ENCODE measurements at places on chromosomes 12 and 14. TPM values are rescaled to one million over a fixed set of nuclear protein-coding genes. Genes with fewer than 3 reads are reported as not detected.
A peak's percentile ranks its signal among the peaks of the same experiment; 100 is the strongest.

DNA sequence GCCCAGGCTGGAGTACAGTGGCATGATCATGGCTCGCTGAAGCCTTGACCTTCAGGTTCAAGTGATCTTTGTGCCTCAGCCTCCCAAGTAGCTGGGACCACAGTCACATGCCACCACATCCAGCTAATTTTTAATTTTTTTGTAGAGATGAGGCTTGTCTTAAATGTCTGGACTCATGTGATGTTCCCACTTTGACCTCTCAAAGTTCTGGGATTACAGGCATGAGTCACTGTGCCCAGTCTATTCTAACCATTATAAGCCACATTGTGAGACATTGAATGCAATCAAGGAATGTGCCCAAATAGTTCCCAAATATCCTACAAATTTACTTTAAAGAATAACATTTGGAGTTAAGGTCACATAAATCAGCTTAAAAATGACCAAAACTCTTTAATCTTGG lies 130.7 kb upstream of the ARID2 start:
- no peak overlapping the region for H3K4me3 ChIP-seq
- H3K27ac ChIP-seq, result no peak overlapping the region
- no peaks in the 10 kb centered on the region for H3K27me3 ChIP-seq
- no peaks in the 10 kb centered on the region for H3K4me1 ChIP-seq
- H3K36me3 ChIP-seq, result no peaks in the 10 kb centered on the region
- no peak for DNase-seq

Gene JKAMP
- 49.4 TPM for total RNA-seq

DNA sequence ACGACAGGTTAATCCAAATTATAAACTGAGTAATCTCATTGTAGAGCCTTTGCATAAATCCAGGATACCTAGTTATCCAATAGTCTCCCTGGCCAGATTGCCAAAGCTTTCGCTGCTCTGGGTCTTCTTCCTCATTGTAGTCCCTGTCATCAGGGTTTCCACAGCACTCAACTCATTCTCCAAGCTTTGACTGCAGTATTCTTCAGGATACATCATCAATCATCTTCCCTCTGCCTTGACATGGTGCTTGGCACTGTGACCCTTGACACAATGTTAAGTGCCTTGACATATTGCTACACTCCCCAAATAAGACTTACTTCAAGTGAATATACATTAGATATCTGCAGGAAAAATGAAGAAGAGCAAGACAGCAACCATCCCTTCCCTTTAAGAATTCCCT lies 60.1 kb upstream of the RESF1 start:
- no peak overlapping the region for H3K4me3 ChIP-seq
- DNase-seq, result no peak
- no peak overlapping the region for H3K27ac ChIP-seq
- peaks cover 40% of the 10 kb centered on the region for H3K4me1 ChIP-seq
- H3K27me3 ChIP-seq, result no peaks in the 10 kb centered on the region

Gene CNTN1
- total RNA-seq, result not detected

Gene PTPRR
- total RNA-seq, result 39.1 TPM

GRCh38 chr14:105472486-105472991 lies 2.1 kb upstream of the CRIP2 start:
- no peaks in the 10 kb centered on the region for H3K27me3 ChIP-seq
- DNase-seq, result peak; percentile 49
- H3K4me3 ChIP-seq, result peak overlapping the region; percentile 72
- peaks cover 59% of the 10 kb centered on the region for H3K36me3 ChIP-seq
- H3K4me1 ChIP-seq, result peaks cover 15% of the 10 kb centered on the region

Gene CISTR
- not detected for total RNA-seq

Gene INHBC
- total RNA-seq, result not detected

Gene AMN
- total RNA-seq, result 17.0 TPM

DNA sequence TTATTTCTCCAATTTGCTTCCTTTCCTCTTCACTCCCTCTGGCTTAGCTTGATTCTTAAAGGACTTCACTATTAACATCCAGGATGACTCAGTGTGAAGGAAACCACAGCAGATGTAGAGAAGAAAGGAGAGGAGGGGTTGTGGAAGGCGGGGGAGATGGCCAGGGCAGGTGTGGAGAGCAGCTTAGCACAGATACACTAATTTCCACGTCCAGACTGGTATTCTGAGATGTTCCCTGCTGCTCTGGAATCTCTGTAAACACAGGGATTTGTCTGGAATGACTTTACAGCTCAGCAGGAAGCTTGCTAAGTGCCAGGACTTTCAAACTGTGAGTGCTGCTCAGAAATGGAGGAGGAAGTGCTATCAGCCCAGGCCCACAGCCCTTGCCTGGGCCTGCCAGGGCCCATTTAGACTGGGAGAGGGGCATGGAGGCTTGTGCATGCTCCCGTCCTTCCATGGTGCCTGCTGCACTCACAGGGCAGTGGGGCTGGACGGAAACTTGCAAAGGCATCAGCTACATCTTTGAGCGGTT lies 202.5 kb upstream of the DDHD1 start:
- H3K27me3 ChIP-seq, result peaks cover 7% of the 10 kb centered on the region
- H3K4me3 ChIP-seq, result no peak overlapping the region
- no peak for DNase-seq
- no peaks in the 10 kb centered on the region for H3K4me1 ChIP-seq

DNA sequence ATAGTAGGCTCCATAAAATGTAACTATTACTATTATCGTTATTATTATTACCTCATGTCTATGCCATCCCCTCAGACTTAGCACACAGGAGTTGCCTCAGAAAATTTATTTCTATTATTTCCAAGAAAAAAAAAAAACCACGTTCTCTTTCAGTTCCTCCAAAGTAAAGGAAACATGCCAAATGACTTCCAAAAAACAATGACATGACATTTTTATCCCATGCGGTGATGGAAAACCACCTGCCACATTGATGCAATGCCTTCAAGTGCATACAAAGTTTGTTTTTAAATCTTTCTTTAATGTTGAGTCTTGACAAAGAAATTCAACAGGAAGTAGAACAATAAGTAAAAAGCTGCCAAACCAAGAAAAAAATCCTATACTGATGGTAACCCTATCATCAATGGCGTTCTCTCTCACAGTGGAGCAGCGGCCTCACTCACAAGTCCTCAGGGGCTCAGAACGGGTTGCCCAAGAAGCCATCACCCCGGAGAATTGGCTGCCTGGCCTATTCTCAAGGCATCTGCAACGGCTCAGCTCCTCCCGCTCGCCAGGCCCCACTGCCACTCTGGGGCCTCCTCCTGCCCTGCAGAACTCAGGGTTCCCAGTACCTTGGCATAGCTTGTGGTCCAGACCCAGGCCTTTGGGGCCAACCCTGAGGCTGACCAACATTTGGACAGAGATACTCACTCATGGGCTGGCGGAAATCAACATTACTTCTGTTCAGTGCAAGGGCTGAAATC lies 51.9 kb downstream of the SERPINA3 start:
- H3K27ac ChIP-seq, result no peak overlapping the region
- no peaks in the 10 kb centered on the region for H3K36me3 ChIP-seq
- no peak overlapping the region for H3K4me3 ChIP-seq

- no peaks in the 10 kb centered on the region for H3K27me3 ChIP-seq
- H3K4me1 ChIP-seq, result peaks cover 49% of the 10 kb centered on the region
- DNase-seq, result peak; percentile 49
- H3K4me3 ChIP-seq, result no peak overlapping the region
- H3K36me3 ChIP-seq, result peaks cover 18% of the 10 kb centered on the region
- peak overlapping the region; percentile 7 for H3K27ac ChIP-seq
Observed at GRCh38 chr12:110245369-110245772, 35.7 kb upstream of the ATP2A2 start.

GRCh38 chr12:80241576-80242273 lies 142.4 kb downstream of the OTOGL start:
- no peak overlapping the region for H3K4me3 ChIP-seq
- DNase-seq, result peak; percentile 15
- peaks cover 18% of the 10 kb centered on the region for H3K4me1 ChIP-seq
- no peak overlapping the region for H3K27ac ChIP-seq
- no peaks in the 10 kb centered on the region for H3K36me3 ChIP-seq
- H3K27me3 ChIP-seq, result no peaks in the 10 kb centered on the region

- H3K27ac ChIP-seq, result no peak overlapping the region
- no peak overlapping the region for H3K4me3 ChIP-seq
- H3K27me3 ChIP-seq, result no peaks in the 10 kb centered on the region
- no peak for DNase-seq
- H3K36me3 ChIP-seq, result peaks cover 54% of the 10 kb centered on the region
- no peaks in the 10 kb centered on the region for H3K4me1 ChIP-seq
Observed at GRCh38 chr12:50727466-50727865, 36.4 kb upstream of the ATF1 start.

Gene ADAMTS20
- total RNA-seq, result not detected

- H3K27me3 ChIP-seq, result peaks cover 12% of the 10 kb centered on the region
- DNase-seq, result peak; percentile 34
- H3K4me3 ChIP-seq, result no peak overlapping the region
- peaks cover 5% of the 10 kb centered on the region for H3K36me3 ChIP-seq
Observed at GRCh38 chr12:64560396-64561301, 49.6 kb upstream of the RASSF3 start.

- H3K4me1 ChIP-seq, result no peaks in the 10 kb centered on the region
- no peaks in the 10 kb centered on the region for H3K27me3 ChIP-seq
- no peak for DNase-seq
- no peak overlapping the region for H3K4me3 ChIP-seq
Observed at GRCh38 chr12:16562435-16562834, 43.5 kb downstream of the LMO3 start.

Gene POLE2
- 14.2 TPM for total RNA-seq

GRCh38 chr12:95337146-95337545 lies 119.5 kb downstream of the VEZT start:
- H3K4me3 ChIP-seq, result no peak overlapping the region
- no peaks in the 10 kb centered on the region for H3K27me3 ChIP-seq
- peaks cover 34% of the 10 kb centered on the region for H3K4me1 ChIP-seq
- H3K36me3 ChIP-seq, result no peaks in the 10 kb centered on the region

Gene ANKRD33
- not detected for total RNA-seq

DNA sequence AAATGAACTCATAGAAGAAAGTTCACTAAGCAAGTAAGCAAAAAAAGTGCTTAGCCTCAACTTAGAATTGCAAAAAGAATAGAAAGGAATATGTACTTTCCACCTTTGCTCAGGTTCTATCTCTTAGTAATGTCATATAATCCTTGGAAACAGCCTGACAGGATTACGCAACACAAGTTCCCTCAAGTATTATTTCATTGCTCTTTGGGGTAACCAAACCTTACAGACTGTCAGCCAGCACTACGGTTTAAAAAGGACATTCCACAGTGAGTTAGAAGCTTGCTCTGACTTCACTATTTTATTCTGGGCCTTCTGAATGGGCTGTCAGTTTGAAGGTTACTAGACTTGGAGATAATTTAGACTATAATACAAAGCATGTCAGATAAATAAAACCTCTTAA lies 264.0 kb downstream of the ATXN7L3B start:
- DNase-seq, result no peak
- H3K27me3 ChIP-seq, result no peaks in the 10 kb centered on the region
- no peaks in the 10 kb centered on the region for H3K36me3 ChIP-seq

DNA sequence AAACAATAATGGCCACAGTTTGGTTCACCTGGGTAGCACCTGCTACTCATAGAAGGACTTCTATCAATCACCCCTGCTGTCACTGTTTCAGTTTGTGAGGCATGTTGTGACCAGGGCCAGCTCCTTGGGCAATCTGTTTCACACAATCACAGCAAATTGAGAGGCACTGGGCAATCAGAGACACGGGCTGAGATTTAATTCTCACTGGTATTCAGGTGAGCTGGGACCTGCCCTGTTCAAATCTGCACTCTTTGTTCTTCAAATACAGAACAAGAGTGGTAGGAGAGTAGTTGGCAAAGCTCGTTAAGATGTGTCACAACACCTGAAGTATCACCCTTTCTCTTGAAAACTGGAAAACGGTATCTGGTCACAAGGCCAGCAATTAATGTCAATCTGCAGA lies 57.8 kb upstream of the NAP1L1 start:
- H3K27me3 ChIP-seq, result no peaks in the 10 kb centered on the region
- DNase-seq, result no peak
- peaks cover 7% of the 10 kb centered on the region for H3K4me1 ChIP-seq
- H3K27ac ChIP-seq, result no peak overlapping the region
- H3K4me3 ChIP-seq, result no peak overlapping the region
- no peaks in the 10 kb centered on the region for H3K36me3 ChIP-seq

DNA sequence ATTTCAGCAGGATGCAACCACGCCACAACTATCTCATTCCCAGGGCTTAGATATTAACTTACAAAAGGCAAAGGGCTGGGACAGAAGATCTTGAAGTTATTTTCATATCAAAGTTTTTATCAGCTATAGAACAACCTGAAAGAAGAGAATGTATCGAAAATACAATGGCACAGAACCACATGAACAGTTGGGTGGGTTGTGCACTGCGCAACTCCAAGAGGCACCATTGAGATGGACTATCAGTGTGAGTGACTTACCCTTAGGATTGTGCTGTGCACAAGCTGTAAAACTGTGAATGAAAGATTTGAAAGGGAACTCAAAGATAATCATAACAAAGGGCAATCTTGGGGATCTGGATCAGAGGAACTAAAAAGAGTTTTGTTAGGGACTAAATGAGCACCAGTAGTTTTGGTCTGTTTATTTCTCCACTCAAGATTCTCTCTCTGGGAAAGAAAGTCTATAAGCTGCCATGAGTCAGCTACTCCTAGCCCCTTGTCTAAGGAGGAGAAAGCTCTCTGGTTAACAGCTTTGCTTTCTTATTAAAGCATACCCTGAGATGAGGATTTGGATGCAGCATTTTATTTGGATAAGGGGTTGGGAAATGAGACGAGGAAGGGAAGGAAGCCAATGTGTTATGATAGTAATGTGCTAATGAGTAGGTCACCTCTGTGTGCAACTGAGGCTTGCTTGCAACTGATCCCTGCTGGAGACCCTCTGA lies 62.2 kb downstream of the TBX5 start:
- no peak overlapping the region for H3K4me3 ChIP-seq
- no peaks in the 10 kb centered on the region for H3K27me3 ChIP-seq
- no peak for DNase-seq
- peaks cover 6% of the 10 kb centered on the region for H3K36me3 ChIP-seq
- H3K4me1 ChIP-seq, result no peaks in the 10 kb centered on the region

DNA sequence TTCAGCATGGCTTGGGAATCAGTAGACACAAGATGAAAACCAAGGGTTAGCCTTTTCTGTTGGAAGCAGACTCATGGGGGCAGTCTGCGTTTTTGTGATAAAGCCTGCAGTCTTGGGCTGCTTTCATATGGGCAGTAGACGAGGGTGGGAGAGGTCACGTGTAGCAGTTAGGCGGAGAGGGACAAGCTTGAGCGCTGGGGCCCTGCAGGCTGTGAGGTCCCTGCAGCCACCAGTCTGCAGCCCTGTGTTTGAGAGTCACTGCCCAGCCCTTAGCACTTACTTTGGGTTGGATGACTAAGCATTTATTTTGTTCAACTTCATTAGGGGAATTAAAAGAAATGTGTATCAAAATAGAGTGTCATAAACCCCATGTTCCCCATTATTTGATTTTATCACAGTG lies 37.2 kb downstream of the EP400 start:
- H3K4me1 ChIP-seq, result no peaks in the 10 kb centered on the region
- no peak overlapping the region for H3K4me3 ChIP-seq
- no peak for DNase-seq
- no peak overlapping the region for H3K27ac ChIP-seq
- H3K36me3 ChIP-seq, result peaks cover 45% of the 10 kb centered on the region
- H3K27me3 ChIP-seq, result no peaks in the 10 kb centered on the region

DNA sequence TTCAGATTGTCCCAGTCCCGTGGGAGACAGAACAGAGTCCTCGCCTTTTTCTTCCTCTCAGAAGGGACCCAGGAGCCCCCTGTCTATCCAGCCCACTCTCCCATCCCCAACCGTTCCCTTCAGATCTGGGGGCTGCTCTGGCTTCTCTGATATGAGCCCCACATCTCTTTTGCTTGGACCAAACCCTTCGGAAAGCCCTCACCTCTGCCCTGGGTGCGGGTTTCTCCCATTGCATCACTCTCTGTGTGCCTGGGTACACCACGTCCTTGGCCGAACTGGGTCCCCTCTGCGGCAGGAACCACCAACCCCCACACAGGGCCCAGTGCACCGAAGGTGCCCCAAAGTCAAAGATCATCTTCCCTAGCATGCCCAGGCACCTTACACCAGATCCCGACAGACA lies 87.8 kb downstream of the DICER1 start:
- no peak for DNase-seq
- no peaks in the 10 kb centered on the region for H3K36me3 ChIP-seq
- H3K27ac ChIP-seq, result no peak overlapping the region
- H3K4me3 ChIP-seq, result no peak overlapping the region
- no peaks in the 10 kb centered on the region for H3K4me1 ChIP-seq
- peaks cover 67% of the 10 kb centered on the region for H3K27me3 ChIP-seq

Data from Calu3 (cell line).